ENCODE measurements at places on chromosomes 5 and 9.

DNA sequence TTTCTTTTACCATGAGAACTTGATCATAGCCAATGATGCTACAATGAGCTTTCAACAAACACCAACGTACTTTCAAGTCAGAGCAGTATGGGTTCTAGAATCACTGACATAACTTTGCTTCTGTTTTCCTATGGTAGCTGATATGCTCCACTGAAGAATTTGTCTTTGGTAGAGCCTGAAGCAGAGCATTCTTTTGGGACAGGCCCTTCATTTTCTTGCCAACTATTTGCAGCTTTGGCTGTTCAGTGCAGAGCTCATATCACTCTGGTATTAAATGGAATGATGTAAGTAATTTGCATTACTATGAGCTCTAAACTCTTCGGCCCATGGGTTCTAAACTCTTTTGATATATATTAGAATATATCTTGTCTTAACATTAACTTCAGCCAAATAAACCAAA is 51.8 kb upstream of the APC start:
- DNase-seq, result no peak

GRCh38 chr5:112865128-112865527 is 4.0 kb downstream of the SRP19 start:
- DNase-seq, result no peak

GRCh38 chr5:146039420-146039819 is 66.0 kb downstream of the PLAC8L1 start:
- DNase-seq, result no peak

DNA sequence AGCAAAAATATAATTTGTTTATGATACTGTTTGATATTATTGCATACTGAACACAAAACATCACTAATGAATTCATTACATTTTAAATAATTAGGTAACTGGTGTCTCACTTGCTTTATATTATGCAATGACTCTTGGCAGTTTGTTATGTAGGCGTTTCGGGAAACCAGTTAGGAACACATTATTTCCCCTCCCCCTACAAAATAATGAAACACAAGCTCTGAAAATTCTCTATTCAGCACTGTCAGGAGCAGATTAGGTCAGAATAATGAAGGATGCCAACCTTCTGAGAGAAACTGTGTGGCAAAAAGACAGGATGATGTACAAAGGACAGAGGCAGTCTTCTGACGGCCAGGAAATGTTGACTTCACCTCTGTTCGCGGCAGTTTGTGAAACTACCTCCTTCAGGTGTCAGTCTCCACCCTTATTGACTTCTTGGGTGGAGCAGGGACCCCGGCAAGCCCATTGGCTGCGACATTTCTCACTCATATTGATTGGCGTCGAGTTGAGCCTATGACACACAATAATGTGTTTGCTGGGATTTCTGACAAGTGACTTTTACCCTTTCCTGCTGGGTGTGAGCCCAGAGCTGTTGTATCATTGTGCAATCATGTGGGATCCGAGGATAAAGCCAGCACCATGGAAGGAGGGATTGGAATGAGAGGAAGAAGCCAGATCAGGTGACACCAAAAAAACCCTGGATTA is 33.9 kb downstream of the SH3PXD2B start:
- no peak for DNase-seq

DNA sequence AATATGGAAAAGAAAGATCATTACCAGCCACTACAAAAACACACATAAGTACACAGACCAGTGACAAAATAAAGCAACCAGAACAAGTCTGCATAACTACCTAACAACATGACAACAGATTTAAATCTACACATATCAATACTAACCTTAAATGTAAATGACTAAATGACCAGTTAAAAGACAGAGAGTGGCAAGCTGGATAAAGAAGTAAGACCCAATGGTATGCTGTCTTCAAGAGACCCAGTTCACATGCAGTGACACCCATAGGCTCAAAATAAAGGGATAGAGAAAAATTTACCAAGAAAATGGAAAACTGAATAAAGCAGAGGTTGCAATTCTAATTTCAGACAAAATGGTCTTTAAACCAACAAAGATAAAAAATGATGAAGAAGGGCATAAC is 938.1 kb downstream of the EFNA5 start:
- DNase-seq, result no peak

DNA sequence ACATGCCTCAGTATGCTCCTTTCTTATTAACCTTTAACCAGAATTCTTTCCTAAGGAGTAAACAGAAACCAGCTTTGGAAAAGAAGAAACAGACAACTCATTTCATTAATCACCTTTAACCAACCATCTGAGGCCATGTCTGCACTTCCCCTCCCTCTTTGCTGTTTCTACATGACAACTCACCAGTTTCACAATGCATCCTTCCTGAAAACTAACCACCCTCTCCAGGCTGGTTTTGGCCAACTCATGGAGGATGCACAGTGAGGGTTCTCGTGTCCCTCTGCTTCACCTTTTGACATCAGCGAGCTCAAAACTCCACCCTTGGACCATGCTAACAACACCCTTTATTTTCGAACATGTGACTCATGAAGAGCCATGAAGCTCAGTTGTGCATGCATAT is 244.1 kb downstream of the ELAVL2 start:
- no peak for DNase-seq

GRCh38 chr9:14147738-14148137 is 166.2 kb downstream of the NFIB start:
- no peak for DNase-seq

DNA sequence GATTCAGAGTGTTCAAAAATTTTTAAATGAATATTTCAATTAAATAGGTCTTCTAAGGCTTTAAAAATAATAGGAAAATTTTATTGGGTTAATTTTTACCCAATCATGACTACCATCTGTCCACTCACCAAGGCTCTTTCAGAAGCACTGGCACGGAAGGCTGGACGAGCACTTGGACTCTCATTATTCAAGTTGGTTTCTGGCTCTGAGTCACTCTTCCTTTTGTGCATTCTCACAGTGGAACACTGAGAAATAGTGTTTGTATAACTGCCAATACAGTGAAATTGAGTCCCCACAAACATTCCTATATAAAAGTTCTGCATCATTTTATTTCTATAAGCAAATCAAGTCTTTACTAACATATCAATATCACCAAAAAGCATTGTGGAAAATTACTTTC is 1149.0 kb downstream of the EFNA5 start:
- no peak for DNase-seq

Measured in CMK (cell line).